ENCODE measurements at places on chromosomes 2 and 18. TPM values are rescaled to one million over a fixed set of nuclear protein-coding genes. Genes with fewer than 3 reads are reported as not detected.

The TMEM178A gene
- 2.7 TPM for total RNA-seq

The IL1R1 gene
- 142 TPM for total RNA-seq

The KIF1A gene
- 1.2 TPM for total RNA-seq

DNA sequence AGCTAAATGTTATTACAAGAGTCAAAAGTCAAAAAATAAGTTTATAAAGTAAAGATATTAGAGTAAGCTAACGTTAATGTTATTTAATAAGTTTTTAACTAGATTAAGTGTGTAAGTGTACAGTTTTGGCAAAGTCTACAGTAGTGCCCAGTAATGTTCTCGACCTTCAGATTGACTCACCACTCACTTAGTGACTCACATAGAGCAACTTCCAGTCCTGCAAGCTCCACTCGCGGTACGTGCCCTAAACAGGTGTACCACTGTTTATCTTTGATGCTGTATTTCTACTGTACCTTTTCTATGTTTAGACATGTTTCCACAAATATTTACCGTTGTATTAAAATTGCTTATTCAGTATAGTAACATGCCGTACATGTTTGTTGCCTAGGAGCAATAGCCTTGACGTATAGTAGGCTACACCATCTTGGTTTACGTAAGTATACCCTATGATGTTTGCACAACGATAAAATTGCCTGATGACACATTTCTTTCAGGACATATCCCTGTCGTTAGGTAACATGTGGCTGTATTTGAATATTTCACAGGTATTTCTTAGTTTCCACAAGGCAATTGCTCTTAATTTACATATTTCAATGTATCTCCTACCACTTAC is 1641.9 kb upstream of the PIK3C3 start:
- DNase-seq = no peak

GRCh38 chr18:73446502-73446901 is 578.7 kb upstream of the NETO1 start:
- no peak for DNase-seq

- peak; percentile 60 for DNase-seq
Measured at GRCh38 chr18:11849841-11850634, 1.2 kb upstream of the CHMP1B start.
